ENCODE measurements at places on chromosomes 12 and 14.

DNA sequence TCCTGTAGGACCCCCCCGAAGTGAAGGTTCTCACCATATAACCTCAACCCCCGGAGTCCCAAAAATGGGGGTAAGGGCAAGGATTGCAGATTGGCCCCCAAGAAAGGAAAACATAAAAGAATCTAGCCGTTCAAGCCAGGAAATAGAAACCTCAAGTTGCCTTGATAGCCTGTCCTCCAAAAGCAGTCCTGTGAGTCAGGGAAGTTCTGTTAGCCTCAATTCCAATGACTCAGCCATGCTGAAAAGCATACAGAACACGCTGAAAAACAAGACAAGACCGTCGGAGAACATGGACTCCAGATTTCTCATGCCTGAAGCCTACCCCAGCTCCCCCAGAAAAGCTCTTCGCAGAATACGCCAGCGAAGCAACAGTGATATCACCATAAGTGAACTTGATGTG, 344.2 kb upstream of the RGS6 start:
- DNase-seq, result no peak

GRCh38 chr12:5967645-5968415, 22.8 kb upstream of the ANO2 start:
- DNase-seq, result no peak

DNA sequence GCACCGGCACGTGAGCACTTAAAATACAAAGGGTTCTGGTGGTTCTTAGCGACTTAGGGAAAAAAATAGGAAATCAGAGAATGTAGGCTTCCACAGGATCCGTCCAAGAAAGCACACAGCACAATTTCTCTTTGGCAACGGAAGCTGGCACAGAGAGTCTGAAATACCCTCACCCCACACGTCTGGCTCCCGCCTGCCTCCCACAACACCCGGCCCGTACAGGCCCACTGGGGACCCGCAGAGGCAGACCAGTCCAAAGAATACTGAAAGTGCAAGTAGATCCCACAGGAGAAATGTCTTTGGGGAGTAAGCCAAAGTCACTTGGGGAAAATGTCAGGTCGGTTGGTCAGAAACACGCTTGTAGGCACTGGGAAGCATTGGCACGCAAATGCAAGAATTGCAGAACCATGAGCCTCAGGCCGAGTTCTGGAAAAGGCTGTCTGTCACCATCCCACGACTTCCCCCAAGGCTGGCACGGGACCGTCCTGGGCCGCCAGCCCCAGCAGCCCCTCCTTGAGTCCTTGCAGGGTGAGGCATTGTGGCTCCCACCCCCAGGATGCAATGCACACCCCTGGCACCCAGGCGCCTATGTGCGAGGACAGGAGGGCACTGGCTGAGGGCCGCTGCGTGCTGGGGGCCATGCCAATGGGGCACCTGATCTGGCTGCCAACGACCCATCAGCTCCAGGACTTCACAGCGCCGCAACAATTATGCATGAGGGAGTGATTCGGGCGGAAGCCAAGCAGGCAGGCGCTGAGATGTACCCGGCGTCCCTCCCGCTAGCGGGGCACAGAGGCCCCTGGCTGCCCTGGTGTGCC, 29.7 kb downstream of the CHGA start:
- DNase-seq, result no peak

GRCh38 chr12:85509857-85510256, 229.8 kb downstream of the ALX1 start:
- DNase-seq, result peak; percentile 16

DNA sequence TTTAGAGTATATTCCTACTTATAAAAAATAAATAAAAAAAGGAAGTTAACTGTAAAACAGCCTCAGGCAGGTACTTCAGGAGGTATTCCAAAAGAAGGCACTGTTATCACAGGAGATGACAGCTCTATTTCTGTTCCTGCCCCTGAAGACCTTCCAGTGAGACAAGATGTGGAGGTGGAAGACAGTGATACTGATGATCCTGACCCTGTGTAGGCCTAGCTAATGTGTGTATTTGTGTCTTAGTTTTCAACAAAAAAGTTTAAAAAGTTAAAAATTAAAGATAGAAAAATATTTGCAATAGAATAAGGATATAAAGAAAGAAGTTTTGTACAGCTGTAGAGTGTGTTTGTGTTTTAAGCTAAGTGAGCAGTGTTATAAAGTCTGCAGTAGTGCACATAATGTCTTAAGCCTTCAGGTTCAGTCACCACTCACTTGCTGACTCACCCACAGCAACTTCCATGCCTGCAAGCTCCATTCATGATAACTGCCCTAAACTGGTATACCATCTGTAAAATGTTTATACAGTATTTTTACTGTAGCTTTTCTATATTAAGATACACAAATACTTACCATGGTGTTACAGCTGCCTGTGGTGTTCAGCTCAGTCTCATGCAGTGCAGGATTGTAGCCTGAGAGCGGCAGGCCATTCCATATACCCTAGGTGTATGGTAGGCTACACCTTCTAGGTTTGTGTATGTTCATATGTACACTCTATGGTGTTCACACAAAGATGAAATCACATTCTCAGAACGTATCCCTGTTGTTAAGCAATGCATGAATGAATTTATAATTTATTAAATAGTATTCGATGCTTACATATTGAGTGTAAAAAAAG, 121.1 kb downstream of the ANO6 start:
- peak; percentile 61 for DNase-seq

DNA sequence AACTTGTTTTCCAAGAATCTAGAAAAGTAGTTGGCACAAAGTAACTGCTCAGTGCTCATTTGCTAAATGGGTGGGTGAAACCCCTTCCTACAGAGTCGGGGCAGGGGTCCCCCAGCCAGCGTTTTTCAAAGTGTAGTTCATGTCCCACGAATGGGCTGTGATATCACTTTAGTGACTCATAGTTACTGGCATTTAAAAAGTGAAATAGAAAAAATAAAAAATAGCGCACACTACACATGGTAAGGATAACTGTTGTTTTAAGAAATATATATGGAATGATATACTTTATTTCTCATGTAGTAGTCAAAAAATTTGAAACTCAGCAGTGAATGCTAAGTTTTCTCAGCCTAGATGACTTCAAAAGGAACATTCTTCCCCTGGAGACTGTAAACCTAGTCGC, 250.4 kb downstream of the CHST11 start:
- DNase-seq, result no peak

DNA sequence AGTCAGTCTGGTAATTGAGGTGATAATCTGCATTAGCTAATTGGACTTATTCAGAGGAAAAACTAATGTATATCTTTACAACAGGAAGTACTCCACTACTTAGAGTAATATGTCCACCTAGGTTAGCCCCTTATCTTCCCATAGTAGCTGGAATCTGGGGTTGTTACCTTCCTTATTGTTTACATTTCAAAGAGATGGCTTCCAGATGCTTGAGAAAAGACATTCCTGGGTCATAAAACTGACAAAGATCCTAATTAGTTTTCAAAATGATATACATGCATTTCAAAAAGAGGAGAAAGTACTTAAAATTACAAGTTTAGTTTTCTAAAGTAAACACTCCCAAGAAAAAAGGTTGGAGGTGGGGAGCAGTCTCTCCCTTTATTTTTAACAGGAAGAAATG, 78.1 kb downstream of the RPL10L start:
- no peak for DNase-seq

- no peak for DNase-seq
Measured at GRCh38 chr12:53645165-53645564, 19.0 kb upstream of the ATF7 start.

GRCh38 chr14:99568567-99569560, 35.1 kb downstream of the CCDC85C start:
- no peak for DNase-seq

GRCh38 chr12:42236017-42236416, 2.0 kb downstream of the YAF2 start:
- DNase-seq, result no peak

GRCh38 chr12:53567961-53568808, 58.0 kb downstream of the ATF7 start:
- DNase-seq, result no peak

- DNase-seq, result no peak
Measured at GRCh38 chr14:43535231-43535838, 971.7 kb downstream of the FSCB start.

DNA sequence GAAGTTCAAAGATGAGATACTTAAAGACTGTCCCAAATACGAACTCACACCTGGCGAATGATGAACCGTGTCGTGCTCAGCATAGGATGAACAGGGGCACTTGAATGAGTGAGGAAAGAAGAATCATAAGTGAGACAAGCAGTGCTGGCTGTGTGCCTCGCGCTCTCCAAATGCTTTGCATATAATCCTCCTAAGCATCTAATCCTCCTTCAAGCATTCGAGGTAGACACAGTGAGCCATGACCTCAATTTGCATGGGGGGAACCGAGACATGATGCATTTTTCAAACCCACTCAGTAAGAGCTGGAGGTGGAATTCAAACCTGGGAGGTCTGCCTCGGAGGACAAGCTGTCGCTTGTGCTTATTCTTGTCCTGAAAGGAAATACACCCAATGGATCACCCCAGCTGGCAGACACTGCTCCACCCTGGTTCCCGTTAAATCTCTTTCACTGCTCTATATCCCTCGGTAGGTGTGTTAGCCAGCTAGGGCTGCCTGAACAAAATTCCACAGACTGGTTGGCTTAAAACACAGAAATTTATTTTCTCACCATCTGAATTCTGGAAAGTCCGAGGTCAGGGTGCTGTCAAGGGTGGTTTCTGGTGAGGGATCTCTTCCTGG, 274.0 kb downstream of the SLC15A4 start:
- no peak for DNase-seq

DNA sequence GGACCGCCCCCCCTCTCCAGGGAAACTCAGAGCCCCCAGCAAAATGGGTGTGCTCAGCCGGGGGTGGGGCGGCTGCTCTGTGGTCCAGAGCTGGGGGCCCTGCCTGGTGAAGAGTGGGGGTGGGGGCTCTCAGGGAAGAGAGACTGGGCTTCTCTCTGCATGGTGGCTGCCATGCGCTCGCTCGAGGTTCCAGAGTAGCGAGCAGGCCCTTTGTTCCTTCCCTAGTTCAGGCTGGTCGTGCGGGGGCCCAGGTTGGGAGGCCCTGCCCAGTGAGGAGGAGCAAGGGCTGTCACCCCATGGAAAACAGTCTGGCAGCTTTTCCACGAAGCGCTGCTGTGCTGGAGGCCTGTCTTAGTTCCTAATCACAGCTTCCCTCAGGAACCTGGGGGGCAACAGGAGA, 134.6 kb downstream of the AEBP2 start:
- no peak for DNase-seq

GRCh38 chr12:26535826-26536225, 297.2 kb downstream of the ITPR2 start:
- DNase-seq, result no peak

- no peak for DNase-seq
Measured at GRCh38 chr12:102593134-102593533, 112.8 kb upstream of the IGF1 start.

DNA sequence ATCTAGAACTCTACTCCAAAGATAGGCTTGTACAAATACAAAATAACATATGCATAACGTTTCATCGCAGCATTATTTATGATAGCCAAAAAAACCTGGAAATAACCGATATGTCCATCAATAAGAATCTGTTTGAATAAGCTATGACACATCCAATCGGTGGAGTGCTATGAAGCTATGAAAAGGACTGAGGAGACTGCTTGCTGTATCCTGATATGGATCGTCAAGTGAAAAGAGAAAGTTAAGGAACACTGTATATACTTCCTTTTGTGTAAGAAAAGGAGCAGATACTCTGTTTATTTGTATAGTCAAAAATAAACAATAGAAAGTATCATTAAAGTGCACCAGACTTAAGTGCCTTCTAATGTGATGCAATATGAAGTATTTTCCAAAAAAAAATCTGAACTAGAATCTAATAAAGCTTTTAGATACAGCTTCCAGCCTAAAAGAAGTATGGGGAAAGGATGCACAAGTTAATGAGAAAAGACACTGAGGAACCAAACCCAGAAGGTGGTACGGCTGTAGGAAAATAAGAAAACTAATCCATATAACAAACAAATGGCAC, 645 bp upstream of the KLHDC1 start:
- no peak for DNase-seq

DNA sequence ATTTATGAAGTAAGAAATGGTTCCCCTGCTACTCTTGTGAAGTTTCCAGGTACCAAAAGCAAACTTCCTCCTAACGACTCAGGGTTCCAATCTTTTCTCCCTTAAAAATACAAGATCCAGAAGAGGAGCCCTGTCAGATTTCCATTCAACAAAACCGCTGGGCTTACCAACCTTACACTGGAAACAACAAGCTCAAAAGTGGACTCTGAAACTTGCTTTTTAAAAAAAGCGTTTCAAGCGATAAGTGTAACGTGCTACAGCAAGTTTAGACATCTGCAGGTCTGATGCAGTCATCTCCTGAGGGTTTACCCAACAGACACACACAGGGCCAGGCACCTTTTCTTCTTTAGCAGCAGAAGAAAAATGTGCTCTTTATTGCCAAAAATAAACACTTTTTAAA, 6.9 kb upstream of the CREBL2 start:
- DNase-seq, result no peak

- DNase-seq, result no peak
Measured at GRCh38 chr12:12297201-12297830, 30.5 kb upstream of the LRP6 start.

GRCh38 chr12:81252228-81252627, 174.3 kb downstream of the ACSS3 start:
- DNase-seq, result no peak

DNA sequence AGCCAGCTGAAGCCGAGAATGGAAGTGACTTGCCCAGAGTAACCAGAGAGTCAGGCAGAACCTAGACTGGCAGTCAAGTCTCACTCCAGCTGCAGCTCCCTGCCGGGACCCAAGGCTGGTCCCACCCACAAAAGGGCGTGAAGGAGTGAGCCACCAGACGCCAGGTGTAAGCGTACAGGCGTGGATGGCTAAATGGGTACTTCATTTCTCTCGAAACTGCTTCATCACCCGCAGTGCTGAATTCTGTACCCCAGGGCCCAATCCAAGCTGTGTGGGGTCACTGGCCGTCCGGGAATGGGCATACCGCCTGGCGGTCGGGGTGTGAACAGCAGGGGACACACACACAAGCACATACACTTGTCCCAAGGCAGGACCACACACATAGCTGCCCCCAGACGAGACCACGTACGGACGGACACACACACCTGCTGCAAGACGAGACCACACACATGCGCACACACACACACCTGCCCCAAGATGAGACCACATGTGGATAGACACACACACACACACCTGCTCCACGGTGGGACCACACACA, 34.8 kb downstream of the DEGS2 start:
- no peak for DNase-seq

DNA sequence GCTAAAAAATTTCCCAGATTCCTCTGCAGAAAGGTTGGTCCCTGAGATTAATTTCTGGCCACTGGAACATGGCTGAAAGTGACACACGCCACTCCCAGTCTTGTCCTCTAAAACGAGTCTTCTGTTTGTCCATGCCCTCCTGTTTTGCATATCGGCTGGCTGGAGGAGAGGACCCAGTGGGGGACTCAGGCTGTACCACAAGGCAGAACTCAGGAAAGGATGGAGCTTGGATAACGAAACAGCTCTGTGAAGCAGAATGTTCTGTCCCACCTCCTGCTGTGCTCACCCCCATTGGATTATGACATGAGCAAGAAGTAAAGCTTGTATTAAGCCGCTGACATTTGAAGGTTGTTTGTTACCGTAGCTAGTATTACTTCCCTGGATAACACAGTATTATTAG, 856.2 kb downstream of the BCL11B start:
- no peak for DNase-seq

GRCh38 chr14:104136472-104137296, 1.7 kb upstream of the KIF26A start:
- no peak for DNase-seq
